ENCODE measurements at places on chromosomes 13 and 19.
A peak's percentile ranks its signal among the peaks of the same experiment; 100 is the strongest.

DNA sequence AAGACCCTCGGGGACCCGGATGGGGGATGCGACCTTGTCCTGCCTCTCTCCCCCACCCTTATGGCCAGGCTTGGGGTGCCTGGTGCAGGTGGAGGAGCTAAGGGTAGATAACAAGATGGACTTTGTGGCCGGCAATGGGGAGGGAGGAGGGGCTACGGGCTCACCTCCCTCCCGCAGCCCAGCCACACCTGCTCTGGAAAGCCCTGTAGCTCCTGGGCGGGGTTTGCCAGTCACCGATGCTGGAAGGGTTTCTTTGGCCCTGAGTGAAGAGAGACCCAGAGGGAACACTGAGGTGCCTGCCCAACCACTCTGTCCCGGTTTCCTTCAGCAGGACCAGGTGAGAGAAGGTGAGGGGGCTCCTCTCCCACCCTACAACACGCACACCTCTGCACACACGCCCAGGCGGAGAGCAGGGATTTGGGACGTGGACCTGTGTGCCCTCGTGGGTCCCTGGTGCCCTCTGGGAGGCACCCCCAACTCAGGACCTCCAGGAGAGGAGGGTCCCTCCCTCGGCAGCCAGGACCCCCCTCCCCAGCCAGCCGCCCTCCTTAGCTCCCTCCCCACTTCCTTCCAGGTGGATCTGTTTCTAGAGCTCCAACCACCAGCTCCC is at the start of gene FUT2:
Gene FUT2 (plus strand): TSS at position 229 of the 610 bp plus-strand sequence. CDS start 6,986 bp downstream, outside the sequence.
- no peak for DNase-seq

GRCh38 chr13:84239032-84239431 is 356.8 kb upstream of the SLITRK1 start:
- no peak for DNase-seq

- DNase-seq, result no peak
These were observed 1.6 kb upstream of the CLEC11A start for GRCh38 chr19:50721441-50722137.

DNA sequence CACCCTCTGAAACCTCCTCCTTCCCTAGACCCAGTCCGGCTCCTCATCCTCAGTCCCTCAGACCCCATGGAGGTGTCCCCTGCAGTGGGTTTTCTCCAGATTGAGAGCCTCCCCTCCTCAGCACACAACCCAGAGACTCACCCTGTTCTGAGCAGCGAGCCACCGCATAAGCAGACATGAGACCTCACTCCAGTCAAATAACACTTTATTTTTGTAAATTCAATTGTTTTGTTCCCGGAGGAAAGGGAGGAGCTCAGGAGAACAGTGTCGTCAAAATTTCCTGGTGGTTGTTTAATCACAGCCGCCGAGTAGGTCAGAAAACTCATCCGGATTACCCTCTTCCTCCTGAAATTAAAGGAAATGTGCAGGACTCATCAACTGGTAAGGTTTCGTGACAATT is 57.5 kb downstream of the ERICH4 start:
- DNase-seq, result no peak

GRCh38 chr19:47781590-47782262 is 3.2 kb downstream of the SELENOW start:
- no peak for DNase-seq

DNA sequence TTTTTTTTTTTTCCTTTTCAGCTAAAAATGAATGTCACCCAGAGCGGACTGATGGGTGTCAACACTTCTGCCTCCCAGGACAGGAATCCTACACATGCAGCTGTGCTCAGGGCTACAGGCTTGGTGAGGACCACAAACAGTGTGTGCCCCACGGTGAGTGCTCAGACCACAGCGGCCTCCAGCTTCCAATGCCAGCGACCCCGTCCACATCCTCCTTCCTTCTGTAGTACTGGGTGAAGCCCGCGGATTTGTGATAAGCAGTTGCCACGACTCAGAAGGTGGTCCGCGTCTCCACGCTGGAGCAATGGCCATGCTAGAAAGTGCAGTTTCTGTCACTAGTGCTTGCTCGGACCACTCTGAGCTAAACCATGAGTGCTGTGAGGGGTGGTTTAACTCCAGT is 6.0 kb downstream of the PROZ start:
- no peak for DNase-seq

DNA sequence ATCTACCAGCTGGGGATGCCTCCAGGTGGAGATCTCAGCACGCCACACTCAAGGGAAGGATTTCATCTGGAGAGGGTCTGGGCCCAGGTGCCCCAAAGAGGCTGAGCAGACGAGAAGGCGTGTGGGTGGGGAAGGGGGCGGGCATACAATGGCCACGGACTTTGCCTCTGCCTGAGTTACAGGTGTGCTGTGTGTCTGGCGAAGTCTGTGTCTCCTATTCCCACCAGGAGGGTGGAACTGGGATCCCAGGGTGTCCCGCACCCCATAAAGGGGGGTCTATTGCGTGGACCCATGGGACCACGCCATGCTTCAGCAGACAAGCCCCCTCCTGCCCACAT is 3.6 kb downstream of the TLE2 start:
- DNase-seq, result no peak

GRCh38 chr13:30898678-30899241 is 7.3 kb upstream of the MEDAG start:
- no peak for DNase-seq

GRCh38 chr19:7655581-7655980 is 13.3 kb upstream of the RETN start:
- DNase-seq, result no peak

DNA sequence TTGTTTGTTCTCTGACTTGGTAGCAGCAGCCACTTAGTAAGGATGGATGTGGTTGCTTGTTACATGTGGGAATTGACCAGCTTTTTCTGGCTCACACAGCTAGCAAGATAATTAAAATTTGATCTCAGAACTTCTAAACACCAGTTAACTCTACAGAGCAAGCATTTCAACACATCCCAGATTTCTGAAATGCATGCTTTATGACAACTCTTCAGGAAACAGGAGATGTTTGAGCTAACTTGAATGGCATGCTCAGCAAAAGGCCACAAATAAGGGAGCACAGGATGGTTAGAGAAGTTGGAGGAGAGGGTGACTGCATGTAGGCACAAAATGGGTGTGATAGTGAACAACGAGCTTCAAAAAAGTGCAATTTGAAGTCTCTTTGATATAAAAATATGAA is 167.1 kb upstream of the SPRY2 start:
- no peak for DNase-seq

DNA sequence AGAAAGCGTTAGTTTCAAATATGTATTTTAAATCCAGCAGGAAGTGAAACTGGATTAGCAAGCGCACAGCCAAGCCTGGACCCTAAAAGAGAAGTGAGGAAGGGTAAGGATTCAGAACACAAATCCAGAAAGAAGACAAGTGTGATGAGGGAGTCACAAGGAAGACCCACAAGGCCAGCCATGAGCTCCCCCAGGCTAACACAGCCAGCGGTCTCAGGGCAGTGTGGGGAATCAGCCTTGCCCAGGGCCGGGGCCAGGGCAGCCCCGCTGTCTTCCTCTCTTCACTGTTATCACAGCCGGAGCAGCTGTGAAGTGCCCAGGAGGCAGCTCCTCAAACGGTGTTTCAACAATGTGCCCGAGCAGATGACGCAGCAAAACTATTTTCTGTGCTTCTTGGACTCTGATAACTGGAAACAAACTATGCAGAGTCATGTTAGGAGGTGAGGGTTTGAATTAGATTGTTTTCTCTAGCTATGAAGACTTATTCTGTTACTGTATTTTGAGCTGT is 12.2 kb upstream of the CDC16 start:
- DNase-seq, result no peak

GRCh38 chr19:46025835-46026234 is 3.0 kb upstream of the PGLYRP1 start:
- no peak for DNase-seq

DNA sequence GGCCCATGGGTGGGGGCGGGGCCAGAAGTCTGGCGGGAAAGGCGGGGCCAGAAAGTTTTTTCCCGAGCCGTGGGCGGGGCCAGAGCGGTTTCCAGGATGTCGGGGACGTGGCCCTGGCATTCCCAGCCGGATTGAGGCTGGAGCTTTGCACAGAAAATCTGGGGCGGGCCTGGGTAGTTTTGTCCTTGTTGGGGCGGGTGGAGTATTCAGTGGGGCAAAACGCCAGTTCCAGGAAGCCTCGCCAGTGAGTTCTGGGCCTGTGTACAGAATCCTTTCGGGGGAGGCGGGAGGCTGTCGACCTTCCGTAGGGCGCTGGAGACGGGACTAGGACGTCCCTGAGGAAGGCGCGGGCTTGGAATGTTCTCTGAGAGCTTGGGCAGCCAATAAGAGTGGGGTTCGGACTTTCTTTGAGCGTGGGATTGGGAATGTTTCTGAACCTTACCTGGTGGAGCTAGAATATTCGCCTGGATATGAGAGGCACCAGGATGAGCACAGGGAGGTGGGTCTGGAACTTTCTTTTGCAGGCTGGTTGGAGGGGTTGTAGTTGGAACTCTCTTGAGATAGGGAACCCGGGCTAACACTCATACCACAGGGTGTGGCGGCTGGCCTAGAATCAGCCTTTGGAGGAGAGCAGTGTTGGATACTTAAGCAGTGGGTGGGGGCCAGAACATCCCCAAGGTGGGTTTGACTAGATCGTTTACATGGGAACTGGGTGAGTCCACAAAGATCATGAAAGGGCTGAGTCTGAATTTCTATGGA is 1.3 kb downstream of the CCDC9 start:
- DNase-seq, result no peak

- no peak for DNase-seq
These were observed 65.8 kb downstream of the FREM2 start for GRCh38 chr13:38752686-38753085.

GRCh38 chr13:40878321-40878720 is 88.9 kb downstream of the SLC25A15 start:
- DNase-seq, result no peak

DNA sequence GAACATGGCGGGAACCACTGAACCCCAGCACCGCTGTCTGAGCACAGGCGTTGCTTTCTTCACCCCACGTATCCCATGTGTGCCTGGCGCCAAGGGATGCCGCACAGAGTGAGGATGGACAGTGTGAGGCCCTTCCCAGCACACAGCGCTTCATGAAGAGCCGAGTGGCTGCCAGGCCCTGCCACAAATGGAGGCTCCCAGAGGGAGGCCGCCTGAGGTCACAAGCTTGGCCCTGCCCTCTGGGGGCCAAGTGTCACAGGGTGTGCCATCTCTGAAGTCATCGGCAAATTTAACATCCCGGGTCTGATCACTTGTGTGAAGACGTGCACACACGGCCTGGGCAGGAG is 24.4 kb downstream of the MPND start:
- peak; percentile 31 for DNase-seq

- DNase-seq, result no peak
These were observed 10.9 kb upstream of the TLE5 start for GRCh38 chr19:3073159-3073563.

GRCh38 chr13:111033172-111034130 is 81.7 kb upstream of the ARHGEF7 start:
- no peak for DNase-seq

DNA sequence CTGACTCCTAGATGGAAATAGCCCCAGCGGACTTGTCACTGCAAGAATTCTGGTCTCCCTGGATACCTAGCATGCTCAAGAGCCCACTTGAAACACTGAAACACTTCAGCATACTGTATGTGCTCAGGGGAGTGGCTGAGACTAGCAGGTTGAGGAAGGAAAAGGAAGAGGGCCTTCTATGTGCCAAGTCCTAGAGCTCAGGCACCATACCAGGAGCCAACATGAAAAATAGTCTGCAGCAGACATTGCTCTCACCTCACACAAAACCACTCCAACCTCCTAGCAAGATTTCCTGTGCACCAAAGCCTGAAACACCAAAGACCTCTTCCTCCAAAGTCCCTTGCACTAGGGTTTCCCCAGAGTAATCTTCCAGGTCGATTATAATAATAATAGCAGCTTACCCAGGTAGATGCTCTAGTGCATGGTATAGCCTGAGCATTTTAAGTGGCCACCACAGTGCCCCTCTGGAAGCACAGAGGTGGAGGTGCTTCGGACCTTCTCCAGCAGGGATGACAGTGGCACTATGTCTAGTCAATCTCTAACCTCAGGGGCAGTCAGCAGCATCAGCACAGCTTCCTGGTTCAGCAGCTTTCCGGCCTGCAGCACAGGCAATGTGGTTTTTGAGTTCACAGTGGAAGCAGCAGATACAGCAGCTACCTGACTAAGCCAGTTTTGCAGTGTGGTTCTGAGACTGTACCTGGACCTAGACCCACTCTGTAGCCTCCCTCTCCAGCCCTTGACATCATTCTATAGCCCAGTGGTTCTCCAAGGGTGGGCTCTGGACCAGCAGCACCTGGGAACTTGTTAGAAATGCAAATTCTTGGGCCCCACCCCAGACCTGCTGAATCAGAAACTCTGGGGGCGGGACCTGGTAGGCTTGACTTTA is 45.6 kb upstream of the UBE2L5 start:
- DNase-seq, result peak; percentile 66

- DNase-seq, result no peak
These were observed 22.9 kb downstream of the CYP4F2 start for GRCh38 chr19:15874821-15875474.

DNA sequence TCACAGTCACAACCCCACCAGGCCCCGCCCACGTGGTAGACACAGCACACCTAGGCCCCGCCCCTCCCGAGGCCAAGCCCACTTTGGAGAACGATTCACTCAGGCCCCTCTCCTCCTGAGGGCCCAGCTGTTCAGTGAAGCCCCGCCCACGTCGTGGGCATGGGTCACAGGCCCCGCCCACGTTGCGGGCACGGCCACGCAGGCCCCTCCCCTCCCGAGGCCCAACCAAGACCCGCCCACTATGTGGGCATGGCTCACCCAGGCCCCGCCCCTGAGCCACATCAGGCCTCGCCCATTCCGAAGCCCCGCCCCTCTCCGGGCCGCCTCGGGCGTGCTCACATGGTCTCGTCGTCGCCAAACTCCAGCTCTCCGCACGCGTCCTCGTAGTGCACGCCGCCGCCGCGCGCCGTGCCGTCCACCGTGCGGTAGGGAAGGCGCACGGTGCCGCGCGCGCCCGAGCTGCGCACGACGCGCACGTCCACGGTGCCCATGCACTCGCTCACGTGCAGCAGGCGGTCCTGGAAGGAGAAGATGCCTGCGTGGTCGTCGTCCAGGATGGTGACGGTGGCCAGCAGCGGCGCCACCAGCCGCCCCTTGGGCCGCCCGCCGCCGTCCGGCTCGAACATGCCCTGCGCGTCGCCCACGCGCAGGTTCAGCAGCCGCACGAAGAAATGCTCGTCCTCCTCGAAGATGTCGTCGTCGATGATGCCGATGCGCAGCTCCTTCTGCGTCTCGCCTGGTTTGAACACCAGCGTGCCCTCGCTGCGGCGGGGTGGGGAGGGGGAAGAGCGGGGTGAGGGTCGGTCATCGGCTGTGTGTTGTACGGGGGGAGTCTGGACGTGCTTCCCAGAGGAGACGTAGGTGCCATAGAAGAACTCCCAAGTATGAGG is 24.0 kb downstream of the SLC8A2 start:
- DNase-seq, result peak; percentile 44

All from germinal center (tissue), 1 donor.